ENCODE measurements at places on chromosomes 7 and 10.
A peak's percentile ranks its signal among the peaks of the same experiment; 100 is the strongest.

DNA sequence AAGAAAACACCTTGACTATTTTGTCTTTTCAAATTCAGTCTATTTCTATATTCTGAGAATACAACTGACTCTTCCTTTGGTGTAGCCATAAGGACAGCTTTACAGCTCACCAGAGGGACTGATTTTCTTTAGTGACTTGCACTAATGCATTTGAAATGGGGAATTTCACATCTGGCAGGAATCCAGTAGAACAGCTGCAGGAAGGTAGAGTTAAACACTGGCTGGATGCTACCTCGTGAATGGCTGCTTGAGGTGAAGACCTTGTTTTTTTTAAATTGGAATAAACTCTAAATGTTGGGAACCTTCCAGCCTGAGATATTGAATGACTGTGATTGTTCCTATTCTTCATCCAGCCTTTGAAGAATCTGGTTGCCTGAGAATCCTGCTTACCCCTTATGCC lies 139.5 kb upstream of the STK17A start:
- no peak for DNase-seq

- no peak for DNase-seq
Observed at GRCh38 chr7:74542558-74543117, 88.9 kb downstream of the GTF2IRD1 start.

- no peak for DNase-seq
Observed at GRCh38 chr7:117011419-117012260, 58.3 kb downstream of the ST7 start.

DNA sequence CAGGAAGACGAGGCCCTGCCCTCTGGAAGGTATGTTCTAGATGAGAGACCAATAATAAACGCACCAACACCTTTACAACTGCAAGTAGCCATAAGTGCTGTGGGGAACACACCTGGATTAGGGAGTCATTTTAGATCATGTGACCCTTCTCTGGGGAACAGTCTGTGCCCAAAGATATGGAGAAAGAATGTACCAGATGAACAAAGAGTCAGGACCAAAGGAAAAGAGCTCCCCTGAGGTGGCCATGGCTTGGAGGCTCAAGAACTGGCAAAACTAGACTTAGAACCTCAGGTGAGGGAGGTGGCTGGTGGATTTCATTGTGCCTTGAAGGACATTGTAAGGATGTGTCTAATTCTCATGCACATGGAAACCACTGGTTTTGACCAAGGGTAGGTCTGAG lies 10.3 kb upstream of the EN2 start:
- DNase-seq = no peak

DNA sequence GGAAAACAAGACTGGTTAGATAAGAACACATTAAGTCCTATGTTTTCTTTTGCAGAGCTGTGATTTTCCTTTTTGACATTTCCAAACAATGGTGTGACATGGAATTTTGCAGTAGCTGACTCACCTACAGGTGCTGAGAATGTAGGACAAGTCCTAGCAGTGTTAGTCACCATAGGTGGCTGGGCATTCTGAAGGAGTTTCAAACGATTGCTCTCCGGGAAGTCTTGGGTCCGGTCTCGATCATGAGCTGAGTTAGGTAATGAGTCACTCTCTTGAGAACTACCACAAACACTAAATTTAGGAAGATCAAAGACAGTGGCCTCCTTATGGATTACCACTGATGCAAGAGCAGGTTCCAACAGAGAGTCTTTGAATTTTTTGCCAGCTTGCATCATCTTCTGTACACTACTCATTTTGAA lies 3.6 kb downstream of the FIGNL1 start:
- peak; percentile 96 for DNase-seq

DNA sequence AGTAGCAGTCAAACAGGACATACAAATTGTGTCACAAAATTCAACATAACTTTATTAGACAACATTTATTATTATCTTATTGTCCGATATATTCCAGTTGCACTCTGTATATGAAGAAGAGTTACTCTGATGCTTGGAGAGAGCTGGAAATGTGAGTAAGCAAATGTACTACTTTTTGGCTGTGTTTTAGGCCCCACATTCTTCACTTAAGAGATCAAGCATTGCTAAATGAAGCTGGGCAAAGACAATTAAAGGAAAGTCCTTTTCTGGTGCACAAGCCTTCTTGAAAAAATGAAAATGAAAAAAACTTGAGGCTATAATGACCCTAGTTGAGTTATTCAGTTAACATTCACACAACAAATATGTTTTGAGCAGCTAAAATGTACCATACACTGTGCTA lies 26.1 kb downstream of the MYPN start:
- peak; percentile 70 for DNase-seq

GRCh38 chr7:28872226-28872625 lies 85.9 kb downstream of the TRIL start:
- no peak for DNase-seq

DNA sequence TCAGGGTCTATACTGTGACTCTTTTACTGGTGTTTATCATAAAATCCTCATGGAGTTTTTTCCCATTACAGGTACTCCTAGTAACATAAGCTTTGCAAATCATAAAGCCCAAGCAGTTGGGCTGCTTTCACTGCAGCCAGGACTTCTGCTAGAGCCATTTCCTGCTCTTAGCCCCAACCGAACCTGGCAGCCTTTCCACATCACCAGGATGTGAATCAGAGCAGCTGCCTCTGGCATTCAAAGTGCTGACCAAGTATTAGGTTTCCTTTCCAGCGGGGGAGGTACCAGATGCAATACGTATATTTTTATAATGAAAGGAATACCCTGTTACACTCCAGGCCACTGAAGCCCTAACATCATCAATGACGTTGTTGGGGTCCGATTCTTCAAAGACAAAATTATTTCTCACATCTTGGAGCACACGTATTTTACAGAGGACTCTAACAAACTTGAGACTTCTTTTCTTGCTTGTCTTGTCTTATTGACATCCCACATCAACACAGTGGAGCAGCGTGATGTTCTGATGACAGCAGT lies 3.6 kb upstream of the HTR5A start:
- peak; percentile 52 for DNase-seq

GRCh38 chr7:111362506-111363054 lies 199.7 kb downstream of the IMMP2L start:
- DNase-seq = peak; percentile 54
